ENCODE measurements at places on chromosomes 2 and 18.

- DNase-seq = no peak
Observed at GRCh38 chr18:3528231-3528630, 78.3 kb downstream of the TGIF1 start.

GRCh38 chr2:227428731-227429285, 41.1 kb upstream of the SCYGR1 start:
- no peak for DNase-seq

GRCh38 chr2:239354791-239355136, 46.1 kb downstream of the HDAC4 start:
- no peak for DNase-seq

DNA sequence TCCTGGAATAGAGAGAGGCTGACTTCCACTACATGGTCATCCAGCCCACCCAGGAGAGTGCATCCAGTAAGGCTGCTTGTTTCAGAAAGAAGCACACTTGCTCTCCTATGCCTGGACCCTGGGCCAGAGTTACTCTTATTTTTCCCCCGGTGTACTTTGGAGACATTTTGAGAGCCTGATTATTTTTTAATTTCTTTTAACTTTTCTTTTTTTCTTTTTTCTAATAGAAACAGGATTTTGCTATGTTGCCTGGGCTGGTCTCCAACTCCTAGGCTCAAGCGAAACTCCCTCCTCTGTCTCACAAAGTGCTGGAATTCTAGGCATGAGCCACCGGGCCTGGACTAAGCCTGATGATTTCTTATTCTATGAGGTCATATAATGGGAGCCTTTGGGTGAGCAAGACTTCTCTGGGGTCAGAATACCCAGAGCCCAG, 62.2 kb downstream of the RPL37A start:
- no peak for DNase-seq

DNA sequence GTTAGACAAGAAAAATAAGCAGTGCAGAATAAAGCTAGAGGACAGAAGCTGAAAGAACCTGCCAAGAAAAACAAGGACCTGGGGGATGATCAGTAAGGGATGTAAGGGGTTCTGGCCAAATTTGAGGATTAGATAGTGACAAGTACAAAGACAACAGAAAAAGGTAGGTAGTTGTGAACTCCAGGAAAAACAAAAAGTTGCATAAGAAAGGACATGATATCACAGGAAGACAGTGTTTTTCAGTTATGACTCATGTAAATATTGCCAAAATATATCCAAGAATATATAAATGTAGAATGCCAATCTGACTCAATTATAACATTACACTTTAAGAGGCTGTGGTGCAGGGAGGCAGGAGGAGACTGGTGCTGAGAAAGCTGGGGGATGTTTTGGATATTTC, 209.8 kb upstream of the SH3BP4 start:
- DNase-seq = no peak

DNA sequence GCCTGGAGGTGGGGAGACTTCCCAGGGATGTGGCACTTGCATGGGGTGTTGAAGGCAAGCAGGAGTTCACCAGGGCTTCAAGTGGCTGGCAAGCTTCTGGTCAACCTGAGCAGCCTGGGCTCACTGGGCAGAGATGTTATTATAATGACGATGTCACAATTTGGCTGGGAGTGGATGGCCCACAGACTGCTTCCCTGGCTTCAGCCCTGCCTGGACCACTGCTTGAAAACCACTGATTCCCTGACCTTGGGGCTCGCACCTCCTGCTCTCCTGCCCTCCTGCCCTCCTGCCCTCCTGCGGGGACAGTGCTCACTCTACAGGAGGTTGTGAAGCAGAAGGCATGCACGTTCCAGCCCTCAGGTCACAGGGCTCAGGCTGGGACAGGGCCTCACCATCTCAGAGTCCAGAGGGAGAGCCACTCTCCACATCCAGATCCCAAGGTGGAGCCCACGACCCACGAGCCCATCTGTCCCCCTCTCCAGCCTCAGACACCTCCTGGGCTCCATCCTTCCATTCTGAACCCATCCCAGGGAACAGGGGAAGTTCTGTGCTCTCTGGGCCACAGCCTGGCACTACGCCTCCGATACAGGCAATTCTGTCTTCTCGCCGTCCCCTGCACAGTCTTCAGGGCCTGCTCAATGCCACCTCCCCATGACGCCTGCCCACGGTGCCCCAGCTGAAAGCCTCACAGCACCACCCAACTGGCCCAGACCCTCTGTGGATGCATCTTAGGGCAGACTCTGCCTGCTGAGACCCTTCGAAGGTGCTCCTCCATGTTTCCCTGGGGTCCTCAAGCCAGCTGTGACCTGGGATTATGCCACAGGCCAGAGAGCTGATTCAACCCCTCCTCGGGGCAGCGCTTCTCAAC, 241.6 kb upstream of the RAB6C start:
- DNase-seq = no peak

DNA sequence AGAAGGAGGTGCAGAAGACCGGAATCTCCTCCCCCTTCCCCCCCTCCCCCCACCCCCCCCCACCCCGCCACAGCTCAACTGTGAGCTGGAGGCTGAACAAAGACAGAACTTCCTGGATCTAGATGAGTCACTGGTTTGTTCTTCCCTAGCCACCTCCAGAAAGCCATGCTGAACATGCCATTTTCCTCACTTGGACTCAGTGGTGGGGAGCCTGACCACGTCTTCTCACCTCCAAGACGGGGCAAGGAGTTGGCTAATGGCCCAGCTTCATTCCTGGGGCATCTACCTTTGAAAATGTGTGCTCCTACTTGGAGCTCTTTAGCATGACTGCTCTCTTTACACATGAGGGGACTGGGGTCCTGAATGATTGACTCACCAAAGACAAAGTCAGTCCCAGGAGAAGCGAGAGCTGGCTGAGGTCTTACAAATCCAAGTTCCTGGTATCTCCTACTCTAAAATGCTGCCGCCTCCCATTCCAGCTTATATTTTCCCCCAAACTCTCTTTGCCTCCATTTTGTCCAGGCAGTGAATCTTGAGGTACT, 22.6 kb upstream of the FZD5 start:
- DNase-seq = no peak

GRCh38 chr2:190804182-190804795, 76.3 kb upstream of the GLS start:
- no peak for DNase-seq

DNA sequence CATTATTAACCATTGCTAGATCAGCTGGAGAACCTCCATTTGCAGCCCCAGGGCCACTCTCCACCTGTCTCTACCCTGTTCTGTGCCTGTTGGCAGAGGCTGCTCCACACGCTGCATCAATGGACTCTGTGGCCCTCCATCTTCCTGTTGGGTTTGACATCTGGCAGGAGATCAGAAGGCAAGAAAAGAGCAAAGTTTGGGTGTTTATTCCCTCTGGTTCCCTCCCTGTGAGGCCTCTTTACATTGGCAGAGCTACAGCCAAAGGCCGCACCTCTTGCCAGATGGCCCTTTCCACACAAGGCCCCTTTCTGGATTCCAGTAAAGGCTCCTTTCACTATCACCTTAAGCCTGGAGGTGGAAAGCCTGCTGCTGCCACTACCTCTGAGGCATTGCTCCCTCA, 110.9 kb upstream of the RND3 start:
- DNase-seq = no peak

- DNase-seq = no peak
Observed at GRCh38 chr18:46676182-46676835, 19.3 kb upstream of the LOXHD1 start.

GRCh38 chr2:147182260-147182659, 662.6 kb upstream of the ACVR2A start:
- no peak for DNase-seq

- DNase-seq = no peak
Observed at GRCh38 chr2:75710220-75710576, 517 bp downstream of the GCFC2 start.

DNA sequence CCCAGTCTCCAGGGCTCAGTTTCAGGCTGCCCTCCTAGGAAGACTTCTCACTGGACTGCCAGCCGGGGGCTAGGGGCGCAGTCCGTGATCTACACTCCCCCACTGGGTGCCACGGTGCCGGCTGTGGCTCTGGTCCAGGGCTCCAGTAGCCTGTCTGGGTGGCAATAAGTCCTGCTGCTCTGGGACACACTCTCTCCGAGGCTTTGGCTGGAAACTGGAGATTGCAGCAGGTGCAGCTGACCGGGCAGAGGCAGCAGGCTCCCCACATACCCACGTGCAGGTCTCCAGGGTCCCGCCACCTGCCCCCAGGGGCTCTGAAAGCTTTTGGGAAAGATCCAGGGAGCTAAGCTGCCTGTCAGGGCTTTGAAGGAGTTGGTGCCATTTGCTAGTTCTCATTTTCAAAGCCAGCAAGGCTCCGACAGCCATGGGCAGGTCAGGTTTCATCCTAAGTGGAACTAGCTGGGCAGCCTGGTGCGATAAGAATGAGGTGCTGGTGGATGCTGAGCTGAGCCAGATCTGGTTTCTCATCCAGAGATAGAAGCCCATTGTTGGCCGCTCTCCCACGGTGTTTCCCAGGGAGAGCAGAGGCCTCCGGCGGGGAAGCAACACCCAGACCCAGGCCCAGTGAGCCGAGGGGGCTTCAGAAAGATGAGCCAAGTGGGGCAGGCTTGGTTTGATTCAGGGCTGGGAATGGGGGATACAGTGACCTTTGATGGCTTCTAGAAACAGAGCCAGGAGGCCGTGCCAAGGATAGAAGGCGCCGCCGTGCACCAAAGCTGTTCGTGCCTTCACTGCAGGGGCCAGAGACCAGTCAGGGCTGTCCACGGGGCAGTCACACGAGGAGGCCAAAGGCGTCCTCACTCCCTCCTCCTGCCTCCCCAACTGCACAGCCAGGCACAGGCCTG, 141.7 kb upstream of the GPC1 start:
- no peak for DNase-seq

DNA sequence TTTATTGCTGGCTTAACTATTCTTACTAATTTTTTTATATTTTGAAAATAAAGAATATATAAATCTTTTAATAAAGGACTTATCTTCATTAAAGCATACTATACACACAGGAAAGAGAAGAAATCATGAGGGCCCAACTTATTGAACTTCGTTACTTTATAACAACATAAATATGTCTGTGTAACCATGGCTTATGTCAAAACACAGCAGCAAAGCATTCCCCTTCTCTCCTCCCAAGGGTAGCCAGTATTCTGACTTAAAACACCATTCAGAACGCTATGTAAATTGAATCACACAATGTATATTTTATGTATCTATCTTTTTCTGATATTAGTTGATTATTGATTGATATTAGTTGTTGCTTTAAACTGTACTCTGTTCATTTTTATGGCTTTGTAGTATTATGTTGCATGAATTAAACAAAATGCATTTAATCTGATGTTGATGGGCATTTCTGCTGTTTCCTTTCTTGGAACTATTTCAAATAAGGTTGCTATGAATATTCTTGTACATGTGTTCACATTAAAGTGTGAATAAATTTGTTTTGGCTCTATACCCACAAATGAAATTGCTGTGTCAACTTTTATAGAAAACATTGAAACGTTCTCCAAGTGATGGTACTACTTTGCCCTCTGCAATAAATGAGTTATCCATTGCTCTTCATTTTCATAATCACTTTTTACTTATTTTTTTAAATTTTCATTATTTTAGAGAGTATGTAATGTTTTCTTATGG, 188.7 kb downstream of the RND3 start:
- DNase-seq = no peak

DNA sequence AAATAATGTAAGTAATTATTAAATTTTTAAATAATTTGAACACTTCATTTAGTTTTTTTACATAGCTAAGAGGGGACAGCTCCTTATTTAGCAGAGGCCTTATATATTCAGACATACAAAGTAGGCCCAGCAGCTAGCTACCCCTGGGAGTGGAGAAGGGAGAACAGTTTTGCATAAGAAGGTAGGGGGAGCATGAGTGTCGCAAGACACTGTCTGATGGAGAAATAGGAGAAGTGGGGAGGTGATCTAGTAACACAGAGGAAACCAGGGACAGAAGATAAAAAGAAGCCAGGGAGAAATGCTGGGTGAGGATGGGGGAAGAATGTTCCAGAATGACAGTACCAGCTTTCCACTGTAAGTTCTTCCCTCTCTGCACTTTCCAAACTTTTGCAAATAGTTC, 16.0 kb upstream of the RGPD4 start:
- DNase-seq = no peak

DNA sequence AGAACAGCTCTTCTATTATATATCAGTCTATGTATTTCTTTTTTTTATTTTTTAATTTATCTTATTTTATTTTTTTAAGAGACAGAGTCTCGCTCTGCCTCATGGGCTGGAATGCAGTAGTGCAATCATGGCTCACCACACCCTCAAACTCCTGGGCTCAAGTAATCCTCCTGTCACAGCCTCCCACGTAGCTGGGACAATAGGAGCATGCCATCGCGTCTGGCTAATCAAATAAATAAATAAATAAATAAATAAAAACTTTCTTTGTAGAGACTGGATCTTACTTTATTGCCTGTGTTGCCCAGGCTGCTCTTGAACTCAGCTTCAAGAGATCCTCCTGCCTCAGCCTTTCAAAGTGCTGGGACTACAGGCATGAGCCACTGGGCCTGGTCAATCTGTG, 117.0 kb downstream of the RBMS1 start:
- DNase-seq = no peak

DNA sequence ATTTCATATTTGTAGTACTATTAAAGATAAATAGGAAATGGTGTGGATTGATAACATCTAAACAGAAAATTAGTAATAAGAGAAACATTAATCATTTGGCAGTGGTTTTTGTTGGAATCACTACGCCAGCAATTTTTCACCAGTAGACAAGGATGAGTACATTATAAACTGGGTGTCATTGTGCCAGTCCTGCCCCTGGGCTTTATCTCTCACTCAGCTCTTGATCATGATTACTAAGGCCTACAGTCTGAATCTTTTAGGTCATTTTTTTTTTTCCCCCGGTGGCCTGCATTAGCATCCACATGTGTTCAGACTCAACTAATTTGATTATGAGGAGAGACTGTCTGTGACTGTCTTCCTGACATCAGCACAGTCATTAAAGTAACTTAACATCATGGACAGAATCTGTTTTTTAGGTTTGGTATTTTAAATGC, 16.2 kb downstream of the GULP1 start:
- no peak for DNase-seq

- DNase-seq = no peak
Observed at GRCh38 chr2:189959450-189959849, 103.1 kb downstream of the MSTN start.

- no peak for DNase-seq
Observed at GRCh38 chr2:174836377-174836994, 72.2 kb upstream of the CHRNA1 start.

DNA sequence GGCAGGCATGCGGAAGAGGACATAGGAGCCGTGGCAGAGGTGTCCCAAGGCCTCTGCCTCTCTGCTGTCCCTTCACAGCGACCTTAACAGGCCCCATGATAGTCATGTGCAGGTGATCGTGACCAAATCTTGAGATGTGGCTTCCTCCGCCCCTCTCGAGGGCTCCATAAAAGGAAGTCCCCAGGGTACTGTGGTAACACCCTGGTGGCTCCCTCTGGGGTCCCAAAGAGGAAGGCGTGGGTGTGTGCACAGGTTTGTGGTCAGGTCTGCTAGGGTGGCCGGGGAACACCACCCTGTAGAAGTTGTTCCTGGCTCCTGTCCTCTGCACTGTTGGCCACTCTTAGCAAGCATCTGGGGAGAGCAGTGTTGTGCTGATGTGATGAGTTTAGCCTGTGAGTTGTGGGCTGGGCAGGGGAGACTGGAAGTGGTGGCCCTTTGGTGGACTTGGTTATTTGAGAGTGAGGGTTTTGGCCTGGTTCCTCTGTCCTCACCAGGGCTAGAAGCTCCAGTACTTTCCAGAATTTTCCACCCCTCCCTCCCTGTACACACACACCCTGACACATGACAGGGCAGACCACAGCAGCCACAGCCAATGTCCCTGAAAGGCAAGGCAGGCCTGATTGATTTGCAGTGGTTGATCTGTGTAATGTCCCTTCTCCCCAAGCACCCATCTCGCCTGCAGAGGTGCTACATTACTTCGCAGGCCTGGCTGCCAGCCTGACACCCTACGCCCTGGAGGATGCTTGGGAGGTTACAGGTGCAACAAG, 68.9 kb upstream of the BOD1L2 start:
- no peak for DNase-seq
